ENCODE measurements at places on chromosomes 3 and 15.

DNA sequence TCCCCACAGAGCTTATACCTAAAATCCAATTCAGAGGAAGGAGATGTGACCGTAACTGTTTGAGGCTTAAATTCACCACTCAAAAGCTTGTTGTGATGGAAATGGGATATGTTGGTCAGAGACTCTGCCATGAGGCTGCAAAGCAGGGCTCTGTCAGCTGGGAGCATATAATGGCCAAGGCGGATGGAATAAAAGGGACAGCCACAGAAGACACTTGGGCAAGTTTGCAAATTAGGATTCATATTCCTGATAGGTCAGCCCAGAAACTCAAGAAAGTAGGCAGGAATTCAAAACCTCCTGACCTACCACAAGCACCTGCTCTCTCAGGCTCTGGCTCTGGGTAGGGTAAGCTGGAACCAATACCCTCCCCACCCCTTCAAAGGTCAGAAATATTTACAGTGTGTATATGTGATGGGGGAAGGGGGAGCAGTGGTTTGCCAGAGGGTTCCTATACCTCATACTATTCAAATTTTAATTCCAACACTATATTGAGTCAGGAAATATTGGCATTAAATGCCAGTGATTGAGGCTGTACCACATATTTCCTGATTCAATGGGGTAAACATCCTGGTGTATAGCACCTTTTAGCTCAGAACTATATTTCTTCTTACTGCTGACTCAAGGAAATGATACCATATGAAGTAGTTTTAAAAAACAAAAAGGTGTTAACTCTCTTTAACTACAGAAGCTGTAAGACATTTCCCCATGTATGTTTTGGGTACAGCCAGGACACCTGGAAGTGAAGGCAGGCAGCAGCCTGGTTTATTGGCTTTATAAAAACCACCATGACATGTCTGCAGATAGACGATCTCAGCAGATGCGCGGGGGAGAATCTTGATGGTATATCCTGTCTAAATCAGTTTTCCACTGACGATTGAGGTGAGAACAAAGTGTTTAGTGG is 19.2 kb downstream of the FYCO1 start:
- no peak for DNase-seq

DNA sequence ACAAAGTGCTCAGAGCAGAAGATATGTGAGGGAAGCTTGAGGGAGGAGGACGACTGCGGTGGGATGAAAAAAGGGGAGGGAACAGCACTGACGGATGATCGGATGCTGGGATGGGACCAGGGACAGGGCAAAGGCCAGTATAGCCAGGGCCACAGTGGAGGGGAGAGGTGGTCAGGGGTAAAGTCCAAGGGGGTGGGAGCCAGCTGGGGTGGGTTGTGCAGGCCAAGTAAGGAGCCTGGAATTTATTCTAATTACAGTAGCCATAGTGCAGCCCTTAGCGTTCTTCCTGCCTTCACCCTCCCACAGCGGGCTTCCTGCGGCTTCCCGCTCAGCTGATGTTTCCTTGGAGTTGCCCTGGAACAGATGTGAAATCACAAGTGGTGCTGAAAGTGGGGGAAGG is 7.6 kb upstream of the APEH start:
- no peak for DNase-seq

DNA sequence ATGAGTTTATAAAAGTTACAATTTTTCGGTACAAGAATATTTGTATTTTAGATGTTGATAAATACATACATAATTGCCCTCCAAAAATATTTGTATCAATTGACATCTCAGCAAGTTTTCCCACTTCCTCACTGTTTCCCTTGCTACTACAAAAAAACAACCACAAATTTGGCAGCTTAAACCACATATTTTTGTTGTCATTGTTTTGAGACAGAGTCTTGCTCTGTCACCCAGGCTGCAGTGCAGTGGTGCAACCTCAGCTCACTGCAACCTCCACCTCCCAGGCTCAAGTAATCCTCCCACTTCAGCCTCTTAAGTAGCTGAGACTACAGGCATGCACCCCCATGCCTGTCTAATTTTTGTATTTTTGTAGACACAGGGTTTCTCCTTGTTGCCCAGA is 162.8 kb upstream of the RARB start:
- DNase-seq = no peak

- DNase-seq = no peak
Measured at GRCh38 chr3:169529013-169529412, 134.5 kb downstream of the MECOM start.

GRCh38 chr15:92399271-92399950 is 5.7 kb downstream of the ST8SIA2 start:
- DNase-seq = no peak

- DNase-seq = no peak
Measured at GRCh38 chr3:124467980-124468902, 262.0 kb upstream of the UMPS start.

DNA sequence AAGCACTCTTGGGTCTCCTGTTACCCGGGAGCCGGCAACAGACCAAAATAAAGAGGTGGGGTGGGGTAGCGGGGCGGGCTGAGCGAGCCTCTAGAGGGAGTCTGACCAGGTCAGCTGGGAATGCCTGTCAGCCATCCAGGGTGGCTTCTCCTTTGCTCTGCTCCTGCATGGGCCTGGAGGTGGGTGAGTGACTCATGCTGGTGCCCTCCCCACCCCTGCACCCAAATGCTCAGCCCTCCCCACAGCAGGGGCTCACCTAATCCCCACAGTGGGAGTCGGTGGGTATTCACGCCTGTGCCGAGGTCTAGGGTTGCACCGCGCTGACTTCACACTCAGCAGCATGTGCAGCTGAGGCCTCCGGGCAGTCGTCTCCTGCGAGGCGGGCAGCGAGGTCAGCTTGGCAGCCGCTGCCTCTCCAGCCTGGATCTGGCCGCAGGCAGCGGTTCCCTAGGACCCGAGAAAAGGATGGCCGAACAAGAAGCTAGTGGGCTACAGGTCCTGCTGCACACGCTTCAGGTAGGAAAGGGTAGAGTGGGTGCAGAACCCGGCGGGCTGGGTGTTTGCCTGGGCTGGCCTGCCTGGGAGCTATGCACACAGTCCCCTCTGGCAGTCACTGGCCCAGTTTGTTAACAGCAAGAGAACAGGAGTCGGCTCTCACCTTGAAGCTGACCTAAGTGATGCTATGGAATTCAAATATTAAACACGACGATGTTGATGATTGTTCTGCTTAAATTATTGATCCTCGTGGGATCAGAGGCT is at the start of gene AGBL1:
Gene AGBL1 (plus strand): TSS at position 364 of the 759 bp plus-strand sequence.
- no peak for DNase-seq

- no peak for DNase-seq
Measured at GRCh38 chr15:73866881-73867410, 6.4 kb upstream of the TBC1D21 start.

DNA sequence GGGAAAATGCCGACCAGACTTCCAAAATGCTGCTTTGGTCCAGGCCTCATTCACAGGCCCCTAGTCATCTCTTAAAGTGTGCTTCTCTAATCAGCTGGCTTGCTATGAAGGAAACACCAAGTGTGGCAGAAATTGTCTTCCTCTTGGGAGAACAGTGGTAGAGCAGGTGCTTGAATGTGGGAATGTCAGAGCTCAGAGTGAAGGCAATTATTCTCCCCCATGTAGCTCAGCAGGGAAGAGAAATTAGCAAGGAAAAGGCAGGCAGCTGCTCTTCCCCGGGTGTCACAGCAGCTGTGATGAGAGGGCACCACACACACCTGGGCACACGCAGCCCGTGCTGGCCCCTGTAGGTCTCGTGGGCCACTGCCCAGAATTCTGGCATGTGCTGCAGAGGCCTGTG is 358.5 kb downstream of the WDR72 start:
- DNase-seq = no peak

DNA sequence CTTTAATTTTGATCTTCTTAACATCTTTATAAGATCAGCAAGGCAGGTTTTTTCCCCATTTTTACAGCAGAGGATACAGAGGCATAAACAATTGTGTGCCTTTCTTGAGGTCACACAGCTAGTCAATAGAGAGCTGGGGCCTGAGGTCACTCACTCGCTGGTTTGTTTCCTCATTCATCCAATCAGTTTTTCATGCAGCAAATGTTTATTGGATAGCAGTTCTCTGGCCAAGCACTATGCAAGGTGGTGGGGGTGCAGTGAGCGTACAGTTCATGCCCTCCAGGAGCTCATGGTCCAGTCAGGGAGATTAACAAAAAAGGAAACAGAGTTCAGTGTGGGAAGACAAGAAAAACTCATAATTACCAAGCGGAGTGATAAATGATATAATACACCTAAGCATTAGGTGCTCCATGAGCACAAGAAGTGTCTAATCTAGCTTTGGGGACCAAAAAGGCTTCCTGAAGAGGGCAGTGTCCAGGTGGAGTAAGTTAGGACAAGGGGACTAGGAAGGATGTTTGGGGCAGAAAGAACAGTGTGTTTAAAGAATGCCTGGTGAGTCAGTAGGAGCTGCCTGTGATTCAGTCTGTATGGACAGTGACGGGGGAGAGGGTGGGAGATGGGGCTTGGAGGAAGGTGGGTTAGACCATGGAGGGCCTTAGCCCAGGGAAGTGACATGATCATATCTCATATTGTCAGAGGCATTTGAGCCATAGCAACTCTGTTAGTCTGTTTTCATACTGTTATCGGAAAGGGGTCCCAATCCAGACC is 29.3 kb downstream of the MAP2K5 start:
- no peak for DNase-seq

- DNase-seq = no peak
Measured at GRCh38 chr3:192563417-192563816, 163.9 kb downstream of the FGF12 start.

DNA sequence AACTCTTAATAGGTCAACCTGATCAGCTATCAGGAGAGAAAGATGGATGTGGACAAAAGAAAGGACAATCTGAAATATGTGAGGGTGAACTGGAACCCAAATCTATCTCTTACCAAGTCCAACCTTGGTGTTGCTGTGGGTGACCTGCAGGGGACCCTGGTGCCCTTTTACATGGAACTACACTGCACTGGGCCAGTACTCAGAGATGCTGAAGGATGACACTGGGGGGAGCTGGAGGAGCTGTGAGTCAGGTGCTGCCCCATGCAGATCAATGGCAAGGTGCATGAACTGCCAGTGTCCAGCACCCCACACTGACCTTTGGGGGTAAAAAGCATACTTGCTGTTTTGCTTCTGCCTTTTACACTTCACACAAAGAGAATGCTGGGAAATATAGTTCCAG is 55.6 kb upstream of the TBC1D5 start:
- DNase-seq = no peak

GRCh38 chr3:190706582-190706981 is 155.9 kb downstream of the GMNC start:
- no peak for DNase-seq

GRCh38 chr3:55204417-55204816 is 276.6 kb upstream of the LRTM1 start:
- DNase-seq = no peak

- peak; percentile 27 for DNase-seq
Measured at GRCh38 chr3:105369500-105370371, 3.0 kb downstream of the ALCAM start.

DNA sequence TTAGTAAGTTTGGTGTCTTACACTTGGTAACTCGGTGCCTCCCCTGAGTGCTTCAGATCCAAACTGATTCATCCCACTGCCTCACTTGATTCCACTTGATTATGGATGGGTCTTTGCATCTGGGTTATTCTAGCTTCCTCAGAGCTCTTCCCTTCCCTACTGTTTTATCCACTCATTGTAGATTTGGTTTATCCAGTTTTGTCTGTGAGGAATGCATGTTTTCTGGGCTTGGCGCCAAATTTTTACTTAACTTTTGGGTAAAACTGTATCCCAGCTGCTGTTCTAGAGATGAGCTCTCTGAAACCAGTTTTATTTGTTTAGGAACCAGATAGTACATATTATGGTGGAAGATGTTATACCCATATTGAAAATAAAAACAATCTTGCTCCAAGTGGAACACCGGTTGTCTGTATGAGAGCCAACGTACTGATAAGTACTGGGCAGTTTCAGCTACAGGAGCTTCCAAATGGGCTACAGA is 20.9 kb downstream of the RAD54L2 start:
- DNase-seq = no peak

DNA sequence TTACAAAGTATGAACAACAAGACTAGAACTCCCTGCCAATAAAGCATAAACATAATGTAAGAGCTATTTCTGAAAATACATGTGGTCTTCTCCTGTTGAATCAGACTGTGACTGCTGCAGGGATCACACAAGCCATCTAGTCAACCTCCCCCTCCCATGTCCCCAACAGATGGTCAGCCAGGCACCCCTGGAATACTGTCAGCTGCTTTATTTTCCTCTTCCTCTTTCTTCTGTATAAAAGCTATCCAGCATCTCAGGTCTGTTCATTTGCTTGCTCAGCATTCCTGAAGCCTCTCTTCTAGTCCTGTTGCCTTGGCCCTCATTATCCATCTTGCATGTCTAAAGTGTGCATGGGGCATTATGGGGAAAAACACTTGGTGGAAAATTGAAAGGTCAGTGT is 6.5 kb upstream of the MINDY4B start:
- DNase-seq = no peak

- DNase-seq = peak; percentile 61
Measured at GRCh38 chr3:150763841-150764483, 993 bp upstream of the SIAH2 start.

DNA sequence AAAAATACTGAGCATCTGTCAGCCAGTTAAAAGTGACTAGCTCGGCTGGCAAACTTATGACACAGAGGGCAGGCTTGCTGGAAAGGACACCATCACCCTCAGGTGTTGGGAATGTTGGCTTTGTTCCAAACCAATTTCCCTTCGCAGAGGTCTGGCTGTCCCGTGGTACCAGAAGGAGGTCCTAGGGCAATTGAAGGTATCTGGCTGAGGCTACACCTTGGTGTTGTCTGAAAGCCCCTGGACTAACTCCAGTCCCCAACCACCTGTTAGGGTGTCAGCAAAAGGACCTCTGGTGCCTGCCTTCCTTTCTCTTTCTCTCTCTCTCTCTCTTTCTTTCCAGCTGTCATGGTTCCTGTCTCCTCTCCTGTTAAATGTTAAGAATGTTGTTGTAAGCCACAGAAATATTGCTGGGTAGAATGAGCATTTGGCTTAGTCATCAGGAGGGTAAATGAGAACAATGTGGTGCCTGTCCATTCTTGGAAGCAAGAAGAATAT is 12.5 kb downstream of the PRR20G start:
- DNase-seq = no peak

Data from GOT3 (cell line).